ENCODE measurements at places on chromosomes 2 and 18.

DNA sequence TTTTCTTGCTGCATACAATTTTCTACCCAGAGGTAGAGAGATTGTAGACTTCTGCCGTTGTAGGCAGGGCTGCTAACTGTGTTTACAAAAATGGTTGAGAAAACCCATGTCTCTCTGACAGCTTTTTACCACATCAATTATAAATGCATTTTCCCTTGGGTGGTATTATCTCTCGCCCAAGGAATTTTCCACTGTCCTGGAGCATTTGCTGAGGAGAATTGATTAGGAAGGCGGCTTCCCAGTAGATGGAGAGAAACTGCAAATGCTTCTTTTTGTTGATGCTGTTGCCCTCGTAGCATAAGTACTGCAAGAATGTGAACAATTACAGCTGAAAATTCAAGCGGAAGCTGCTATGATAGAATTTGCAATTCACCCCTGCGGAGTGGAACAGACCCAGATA lies 1007.7 kb upstream of the KLHL29 start:
- no peak for DNase-seq

GRCh38 chr2:202760848-202761247 lies 110.7 kb downstream of the ICA1L start:
- DNase-seq: no peak

GRCh38 chr18:33146014-33146413 lies 294.5 kb downstream of the CCDC178 start:
- DNase-seq: no peak

GRCh38 chr18:44840058-44840790 lies 159.5 kb downstream of the SETBP1 start:
- no peak for DNase-seq

DNA sequence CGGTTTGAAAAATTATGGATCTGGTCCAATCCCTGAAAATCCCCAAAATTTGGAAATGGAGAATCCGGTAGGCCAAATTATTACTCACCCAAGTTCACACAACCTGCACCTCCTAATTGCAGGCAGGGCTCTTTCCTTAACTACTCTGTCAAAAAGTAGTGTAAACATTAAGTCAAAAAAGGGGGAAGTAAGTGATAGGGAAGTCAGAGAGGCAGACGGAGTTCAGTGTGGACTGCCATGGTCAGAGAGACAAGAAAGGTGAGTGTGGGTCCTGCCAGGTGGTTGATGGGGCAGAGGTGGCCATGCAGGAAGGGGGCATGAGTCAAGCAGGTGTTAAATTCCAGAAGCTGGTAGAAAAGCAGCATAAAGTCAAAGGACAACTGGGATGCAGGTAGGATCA lies 104.7 kb upstream of the STPG4 start:
- no peak for DNase-seq

- DNase-seq: no peak
Observed at GRCh38 chr2:238635647-238636051, 208.9 kb downstream of the ASB1 start.

GRCh38 chr18:59546188-59546587 lies 151.0 kb downstream of the CCBE1 start:
- no peak for DNase-seq

- no peak for DNase-seq
Observed at GRCh38 chr2:191486584-191487320, 191.2 kb upstream of the NABP1 start.

GRCh38 chr2:228916416-228917090 lies 354.5 kb downstream of the PID1 start:
- no peak for DNase-seq

GRCh38 chr2:103506812-103507211 lies 745.0 kb downstream of the TMEM182 start:
- no peak for DNase-seq

GRCh38 chr2:205370726-205371125 lies 311.6 kb upstream of the NRP2 start:
- no peak for DNase-seq

DNA sequence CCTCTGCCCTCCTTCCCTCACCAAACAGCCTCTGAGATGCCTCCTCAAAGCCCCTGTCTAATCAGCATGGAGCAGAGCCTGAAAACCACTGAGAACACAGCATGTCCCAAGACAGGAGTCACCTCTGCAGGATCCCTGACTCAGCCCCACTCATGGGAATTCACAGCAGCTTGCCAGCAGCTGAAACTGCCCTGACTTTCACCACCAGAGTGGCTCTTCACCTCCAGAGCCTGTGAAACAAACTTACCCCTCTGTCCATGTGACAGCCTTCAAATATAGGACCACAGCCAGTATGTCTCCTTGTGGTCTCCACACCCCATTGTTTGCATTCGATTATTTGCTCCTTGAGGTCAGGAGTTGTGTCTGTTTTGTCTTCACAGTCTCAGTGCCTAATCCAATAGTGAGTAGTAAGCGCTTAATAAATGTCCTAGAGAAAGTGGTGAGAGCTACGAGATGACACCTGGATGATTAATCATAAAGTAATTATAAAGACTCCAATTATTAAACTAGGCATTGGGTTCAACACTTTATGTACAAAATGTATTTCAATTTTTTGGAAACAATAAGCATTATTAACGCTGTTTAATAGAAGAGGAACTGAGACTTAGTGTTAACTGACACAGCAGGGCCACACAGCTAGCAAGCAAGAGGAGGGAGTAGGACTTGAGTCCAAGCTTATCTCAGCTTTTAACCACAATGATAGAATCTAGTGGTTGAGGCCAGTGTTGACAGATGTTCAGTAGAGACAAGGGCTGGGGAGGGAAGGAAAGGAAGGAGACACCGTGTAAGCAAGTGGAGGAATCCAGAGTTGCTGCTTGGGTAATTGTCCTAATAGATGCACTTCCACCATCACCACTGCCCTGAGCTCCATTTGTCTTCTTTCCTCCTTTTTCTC lies 358.7 kb upstream of the TNP1 start:
- DNase-seq: no peak

- DNase-seq: no peak
Observed at GRCh38 chr18:49968644-49969309, 155.4 kb upstream of the ACAA2 start.

GRCh38 chr2:36356990-36357846 lies 1.6 kb downstream of the CRIM1 start:
- DNase-seq: peak; percentile 35

DNA sequence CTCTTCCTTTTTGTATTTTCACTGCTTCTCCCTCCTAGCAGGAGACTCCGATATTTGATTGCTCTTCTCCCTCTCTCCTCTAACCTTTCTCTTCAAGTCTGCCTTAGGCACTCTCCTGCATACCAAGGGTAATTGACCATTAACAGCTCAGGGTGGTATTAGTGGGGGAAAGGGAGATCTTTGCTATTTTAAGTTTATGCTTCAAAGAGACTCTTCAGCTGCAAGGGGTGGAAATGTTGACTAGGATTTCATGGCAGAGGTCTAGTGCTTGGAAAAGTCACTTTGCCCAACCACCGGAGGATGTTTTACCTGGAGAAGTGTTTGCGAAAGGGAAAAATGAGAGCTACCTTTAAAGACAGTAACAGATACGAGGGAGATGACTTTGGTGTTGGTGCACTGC lies 453.7 kb downstream of the SLC4A3 start:
- no peak for DNase-seq

GRCh38 chr18:845152-845819 lies 33.2 kb upstream of the YES1 start:
- DNase-seq: no peak

DNA sequence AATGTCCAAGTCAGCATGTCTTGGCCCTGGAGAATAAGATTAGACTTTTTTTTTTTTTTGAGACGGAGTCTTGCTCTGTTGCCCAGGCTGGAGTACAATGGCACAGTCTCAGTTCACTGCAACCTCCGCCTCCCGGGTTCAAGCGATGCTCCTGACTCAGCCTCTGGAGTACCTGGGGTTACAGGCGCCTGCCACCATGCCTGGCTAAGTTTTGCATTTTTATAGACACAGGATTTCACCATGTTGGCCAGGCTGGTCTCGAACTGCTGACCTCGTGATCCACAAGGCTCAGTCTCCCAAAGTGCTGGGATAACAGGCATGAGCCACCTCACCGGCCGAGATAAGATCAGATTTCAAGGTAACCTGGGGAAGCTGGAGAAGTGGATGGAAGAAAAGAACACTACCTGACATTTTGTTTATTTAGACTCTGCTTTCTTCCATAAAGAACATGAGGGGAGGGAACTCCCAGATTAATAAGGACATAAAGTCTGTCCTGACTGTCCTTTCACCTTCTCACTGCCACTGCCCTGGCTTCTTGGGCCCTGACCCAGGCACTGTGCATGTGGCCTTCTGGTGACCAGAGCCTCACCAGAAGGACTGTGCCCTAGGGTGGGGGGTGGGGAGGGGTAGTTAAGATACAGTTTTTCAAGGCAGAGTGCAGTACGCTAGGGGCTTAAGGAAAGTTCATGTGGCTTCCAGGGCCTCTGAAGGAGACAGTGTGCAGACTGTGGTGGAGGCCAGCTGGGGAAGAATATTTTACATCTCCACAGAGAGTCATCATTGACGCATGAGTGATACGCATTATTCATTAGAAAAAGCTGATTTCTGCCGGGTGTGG lies 4.8 kb upstream of the IMPA2 start:
- no peak for DNase-seq

GRCh38 chr2:24721470-24721869 lies 71.7 kb downstream of the PTRHD1 start:
- DNase-seq: peak; percentile 56
